ENCODE measurements at places on chromosomes 1 and 21.
A peak's percentile ranks its signal among the peaks of the same experiment; 100 is the strongest.

DNA sequence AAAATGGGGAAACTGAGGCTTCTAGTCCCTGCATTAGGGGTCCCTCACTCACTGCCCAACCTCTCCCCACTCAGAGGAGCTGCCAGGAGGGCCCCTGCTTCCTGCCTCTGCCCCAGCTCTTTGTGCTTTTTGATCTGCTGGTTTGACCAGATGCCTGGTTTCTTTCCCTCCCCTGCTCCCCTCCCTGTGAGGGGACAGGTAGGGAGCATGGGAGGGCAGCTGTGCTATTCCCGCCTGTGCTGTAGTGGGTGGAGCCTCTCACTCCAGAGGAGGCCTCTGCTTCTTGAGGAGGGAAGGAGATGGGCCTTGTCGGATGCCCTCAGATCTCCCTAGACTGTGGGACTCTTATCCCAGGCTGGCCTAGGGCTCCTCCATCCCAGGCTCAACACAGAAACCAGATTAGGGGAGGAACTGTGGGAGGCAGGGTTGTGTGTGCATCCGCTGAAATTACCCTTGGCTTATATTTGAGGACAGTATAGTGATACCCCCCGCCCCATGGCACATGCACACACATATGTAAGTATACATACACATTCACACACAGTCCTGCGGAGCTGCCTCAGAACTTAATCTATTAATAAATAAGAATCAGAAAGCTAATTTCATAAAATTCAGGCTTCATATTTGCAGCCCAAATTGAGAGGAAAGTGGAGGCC lies 4.6 kb downstream of the BOLA1 start:
- no peak for DNase-seq

DNA sequence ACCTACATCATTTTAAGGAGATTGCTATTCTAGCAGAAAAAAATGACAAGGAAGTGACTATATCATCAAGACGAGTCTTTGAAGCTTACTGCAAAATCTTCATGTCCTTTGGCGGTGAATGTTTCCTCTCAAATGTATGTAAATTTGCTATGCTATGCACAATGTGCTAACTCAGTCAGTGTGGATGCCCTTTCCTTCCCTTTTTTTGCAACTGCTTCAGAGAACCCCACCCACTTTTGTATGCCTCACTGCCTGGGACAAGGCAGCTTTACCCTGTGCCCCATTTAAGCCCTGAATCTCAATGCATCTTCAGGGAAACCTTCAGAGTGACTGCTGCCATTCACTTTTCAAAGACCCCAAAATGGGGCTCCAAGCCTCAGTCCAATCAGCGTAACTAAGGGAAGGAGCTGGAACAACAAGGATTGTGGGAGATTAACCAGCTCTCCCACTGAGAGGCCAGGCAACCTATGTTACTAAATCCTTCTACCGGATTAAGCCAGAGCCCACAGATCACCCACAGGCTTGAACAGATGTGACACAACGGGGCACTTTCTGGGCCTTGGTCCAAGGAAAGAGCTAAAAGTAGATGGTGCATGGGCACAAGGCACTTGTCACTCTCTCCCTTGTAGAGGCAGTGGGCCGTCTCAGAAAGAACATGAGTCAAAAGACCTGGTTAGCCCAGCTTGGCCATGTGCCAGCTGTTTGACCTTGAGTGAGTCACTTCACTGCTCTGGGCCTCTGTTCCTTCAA lies 154.4 kb downstream of the PLPP3 start:
- no peak for DNase-seq

- DNase-seq: no peak
Observed at GRCh38 chr1:226692051-226692792, 46.9 kb downstream of the ITPKB start.

- DNase-seq: no peak
Observed at GRCh38 chr21:26379561-26379960, 193.5 kb downstream of the CYYR1 start.

DNA sequence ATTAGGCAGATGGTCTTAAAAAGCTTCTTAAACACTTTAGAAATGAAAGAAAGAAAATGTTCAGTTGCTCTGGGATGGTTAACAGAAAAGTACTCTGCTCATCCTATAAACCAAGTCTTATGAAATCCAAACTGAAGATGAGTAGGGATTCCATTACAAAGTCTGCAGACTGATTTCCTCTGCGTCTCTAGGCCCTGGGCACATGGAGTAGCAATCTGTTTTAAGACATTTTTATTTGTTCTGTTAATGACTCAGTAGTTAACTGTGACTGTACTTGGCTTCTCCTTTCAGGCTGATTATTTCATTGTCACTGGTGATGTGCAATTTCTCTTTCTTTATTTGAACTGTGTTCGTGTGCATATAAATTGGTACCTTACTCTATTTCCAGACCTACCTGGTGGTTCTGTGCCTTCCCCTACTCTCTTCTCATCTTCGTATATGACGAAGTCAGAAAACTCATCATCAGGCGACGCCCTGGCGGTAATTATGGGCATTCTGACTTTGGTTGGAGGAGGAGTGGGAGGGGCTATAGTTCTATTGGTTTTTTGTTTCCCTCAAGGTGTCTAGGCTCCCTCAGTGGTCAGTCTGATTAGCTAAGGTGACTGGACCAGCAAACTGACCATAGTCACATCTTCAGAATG lies 30.6 kb downstream of the ATP1A1 start:
- peak; percentile 17 for DNase-seq

DNA sequence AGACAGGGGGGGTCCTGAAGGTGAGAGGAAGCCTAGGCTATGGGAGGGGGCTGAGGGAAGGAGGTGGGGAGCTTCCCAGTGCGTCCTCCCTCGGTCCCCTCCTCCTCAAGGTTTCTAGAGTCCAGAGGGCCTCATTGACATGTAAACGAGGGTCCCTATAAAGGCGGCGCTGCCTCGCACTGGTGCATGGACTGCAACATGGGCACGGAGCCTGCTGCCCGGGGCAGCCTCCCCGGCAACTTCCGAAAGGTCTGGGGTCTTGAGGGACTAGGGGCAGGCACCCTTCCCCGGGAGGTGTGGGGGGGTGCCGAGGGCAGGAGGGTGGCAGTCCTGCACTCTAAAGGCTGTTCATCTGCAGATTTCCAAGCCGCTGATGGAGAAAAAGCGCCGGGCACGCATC lies at the start of gene HES3:
Gene HES3, plus strand, starts transcription at position 187 of the 400 bp plus-strand sequence. Its CDS starts 187 bp downstream, at position 374.
- DNase-seq: no peak

DNA sequence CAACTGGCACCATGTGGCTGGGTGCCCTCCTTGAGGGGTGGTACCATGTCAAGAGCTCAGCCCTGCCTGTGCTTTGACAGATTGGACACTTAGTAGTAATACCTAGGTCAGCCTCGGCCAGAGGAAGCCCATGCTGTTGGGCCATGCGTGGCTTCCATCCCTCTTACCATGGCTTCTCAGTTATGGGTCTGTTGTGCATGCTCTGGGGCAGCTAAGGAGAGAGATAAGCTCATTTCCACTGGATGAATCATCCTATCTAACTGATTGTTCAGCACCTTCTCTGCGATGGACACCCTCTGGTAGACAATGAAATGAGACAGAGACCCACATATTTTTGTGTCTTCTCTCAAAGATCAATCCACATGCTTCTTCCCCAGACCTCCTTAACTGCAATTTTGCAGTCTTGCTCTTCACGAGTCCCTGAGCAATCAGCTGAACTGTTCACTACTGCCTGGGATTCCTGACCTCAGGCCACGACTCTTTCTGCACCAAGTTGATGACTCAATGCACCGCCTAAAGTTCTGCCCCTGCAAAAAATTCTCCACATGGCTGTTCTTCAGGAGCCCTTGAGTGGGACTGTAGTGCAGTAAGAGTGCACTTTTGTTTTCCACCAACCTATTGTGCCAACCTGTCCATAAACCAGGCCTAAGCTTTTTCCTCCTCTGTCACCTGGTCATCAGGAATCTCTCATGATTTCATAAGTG lies 6.9 kb upstream of the TRIM62 start:
- DNase-seq: peak; percentile 19

DNA sequence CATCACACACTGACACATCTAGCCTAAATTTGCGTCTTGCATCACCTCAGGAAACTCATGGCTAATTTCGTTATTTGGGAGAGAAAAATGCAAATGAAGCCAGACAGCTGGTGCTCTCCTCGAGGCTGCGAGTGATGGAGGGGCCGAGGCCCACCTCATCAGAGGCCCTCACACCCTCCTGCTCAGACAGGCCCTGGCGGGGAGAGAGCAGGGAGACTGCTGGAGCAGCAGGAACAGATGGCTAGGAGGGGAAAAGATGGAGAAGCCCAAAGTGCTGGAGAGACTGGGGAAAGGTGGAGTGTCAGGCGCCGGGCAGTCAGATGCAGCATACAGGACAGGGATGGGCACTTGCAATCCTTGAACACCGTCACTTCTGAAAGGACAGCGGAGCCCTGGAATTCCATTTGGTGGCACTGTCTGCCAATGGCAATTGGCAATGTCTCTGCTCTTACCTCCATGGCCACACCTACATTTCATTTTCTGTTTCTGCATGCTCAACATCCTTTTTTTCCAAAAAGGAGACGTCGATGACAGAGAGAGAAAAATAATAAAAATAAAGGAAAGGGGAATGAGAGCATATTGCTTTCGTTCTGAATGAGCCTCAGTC lies 286.2 kb downstream of the SPATA17 start:
- no peak for DNase-seq

GRCh38 chr1:202821467-202821866 lies 10.7 kb downstream of the PCAT6 start:
- DNase-seq: peak; percentile 70

DNA sequence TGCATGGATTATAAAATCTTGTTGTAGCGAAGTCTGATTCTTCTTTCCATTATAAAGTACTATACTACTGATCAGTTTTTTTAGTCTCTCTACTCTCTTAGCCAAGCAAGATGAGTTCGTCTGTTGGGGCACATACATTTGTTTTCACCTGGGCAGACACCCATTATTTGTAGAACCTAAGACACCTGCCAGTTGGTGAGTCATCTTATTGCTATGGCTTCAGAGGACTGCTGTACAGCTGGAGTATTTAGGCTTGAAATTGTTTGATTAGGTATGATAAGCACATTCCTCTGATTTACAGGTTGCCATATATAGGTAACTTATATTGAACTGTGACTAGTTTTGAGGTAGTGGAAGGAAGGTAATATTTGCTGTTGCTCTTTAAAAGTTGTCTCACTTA lies 17.2 kb downstream of the RBM15 start:
- no peak for DNase-seq

- no peak for DNase-seq
Observed at GRCh38 chr21:44931501-44932407, 8.1 kb upstream of the SLX9 start.

DNA sequence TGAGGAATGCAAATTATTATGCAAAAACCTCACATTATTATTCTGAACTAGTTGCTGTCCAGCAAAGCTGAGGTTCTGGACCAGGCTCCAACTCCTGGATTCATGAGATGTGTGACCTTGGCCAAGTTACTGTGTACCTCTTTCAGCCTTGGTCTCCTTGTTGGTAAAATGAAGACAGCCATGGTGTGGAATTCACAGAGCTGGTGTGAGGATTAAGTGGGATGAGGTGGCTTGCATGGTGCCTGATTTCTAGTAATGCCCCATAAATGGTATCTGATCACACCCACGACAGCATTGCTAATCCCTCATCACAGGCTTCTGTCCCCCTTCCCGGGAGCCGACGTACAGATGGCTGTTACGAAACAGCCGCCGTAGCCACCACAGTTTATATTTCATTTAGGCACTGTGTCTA lies 59.6 kb downstream of the PGBD5 start:
- no peak for DNase-seq

Measured in AG08395 (cell line).